ENCODE measurements at places on chromosomes 5 and 9.
A peak's percentile ranks its signal among the peaks of the same experiment; 100 is the strongest.

DNA sequence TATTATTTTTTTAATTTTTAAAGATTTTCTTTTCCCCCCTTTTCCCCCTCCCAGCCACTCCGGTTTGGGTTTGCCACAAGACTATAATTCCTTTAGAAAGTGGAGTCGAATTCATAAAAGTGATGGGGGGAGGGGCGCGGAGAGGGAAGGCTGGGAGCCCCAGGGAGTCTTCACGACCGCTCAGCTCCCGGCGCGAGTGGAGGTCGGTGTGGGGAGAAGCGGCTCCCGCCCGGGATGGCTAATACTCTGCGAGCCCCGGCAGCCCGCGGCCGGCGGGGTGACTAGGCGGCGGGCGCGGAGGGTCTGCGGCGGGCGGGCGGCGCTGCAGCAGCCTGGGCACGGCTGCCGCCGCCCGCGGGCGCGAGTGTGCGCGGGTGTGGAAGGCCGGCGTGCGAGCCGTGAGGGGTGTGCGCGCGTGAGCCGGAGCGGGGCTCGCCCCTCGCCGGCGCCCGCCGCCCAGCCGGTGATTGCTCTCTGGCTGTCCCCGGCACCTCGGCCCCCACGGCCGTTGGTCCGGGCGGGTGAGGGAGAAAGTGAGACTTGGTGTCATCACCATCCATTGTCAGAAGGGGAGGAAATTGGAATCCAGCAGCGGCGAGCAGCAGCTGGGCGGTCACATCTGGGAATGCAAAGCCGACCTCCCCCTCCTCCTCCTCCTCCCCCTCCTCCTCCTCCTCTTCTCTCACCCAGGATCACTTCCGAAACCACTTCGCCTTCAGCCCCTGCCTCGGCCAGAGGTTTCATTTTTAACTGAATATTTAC, at the start of gene PARP8:
TSS of gene PARP8 (plus strand) at position 377 of the 762 bp plus-strand sequence. CDS start 459 bp downstream, outside the sequence.
- DNase-seq, result peak; percentile 63

DNA sequence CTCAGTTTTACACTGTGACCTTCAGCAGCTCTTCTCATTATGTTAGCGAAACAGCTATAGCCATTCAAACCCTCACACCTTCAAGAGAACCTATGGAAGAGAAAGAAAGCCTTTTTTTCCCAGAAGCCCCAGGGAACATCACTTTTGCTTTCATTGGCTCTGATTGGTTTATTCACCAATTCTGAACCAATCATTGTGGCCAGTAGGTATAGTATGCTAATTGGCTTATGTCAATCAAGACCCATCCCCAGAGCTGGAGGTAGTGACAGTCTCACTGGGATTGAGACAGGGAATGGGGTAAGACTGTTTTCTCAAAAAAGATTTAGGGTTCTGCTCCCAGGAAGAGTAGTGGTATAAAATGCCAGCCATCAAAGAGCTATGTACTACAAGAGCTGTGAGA, 74.1 kb upstream of the FSD1L start:
- DNase-seq, result no peak

GRCh38 chr9:18393340-18394130, 80.4 kb upstream of the ADAMTSL1 start:
- peak; percentile 95 for DNase-seq

- DNase-seq, result no peak
Observed at GRCh38 chr5:13994621-13995253, 50.2 kb upstream of the DNAH5 start.

GRCh38 chr9:132351404-132352045, 3.3 kb downstream of the SETX start:
- DNase-seq, result no peak

DNA sequence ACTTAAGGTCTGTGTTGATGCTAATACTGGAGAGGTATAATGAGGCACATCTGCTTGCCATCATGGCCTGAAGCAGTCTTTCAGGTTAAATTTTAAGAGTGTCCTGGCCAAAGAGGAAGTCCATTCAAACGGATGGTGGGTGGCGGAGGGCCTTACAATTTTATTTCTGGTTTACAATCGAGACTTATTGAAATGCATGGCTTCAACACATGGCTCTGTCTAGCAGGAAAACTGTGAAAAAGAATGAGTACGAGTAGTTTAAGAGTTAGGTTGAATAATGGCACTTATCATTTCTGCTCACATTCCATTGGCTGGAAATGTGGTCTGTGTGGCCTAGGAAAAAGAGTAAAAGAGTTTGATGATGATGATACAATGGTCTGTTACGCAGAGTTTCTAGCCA, 42.1 kb downstream of the LRRC70 start:
- no peak for DNase-seq

- peak; percentile 80 for DNase-seq
Observed at GRCh38 chr5:149227168-149227826, 44.4 kb upstream of the AFAP1L1 start.

DNA sequence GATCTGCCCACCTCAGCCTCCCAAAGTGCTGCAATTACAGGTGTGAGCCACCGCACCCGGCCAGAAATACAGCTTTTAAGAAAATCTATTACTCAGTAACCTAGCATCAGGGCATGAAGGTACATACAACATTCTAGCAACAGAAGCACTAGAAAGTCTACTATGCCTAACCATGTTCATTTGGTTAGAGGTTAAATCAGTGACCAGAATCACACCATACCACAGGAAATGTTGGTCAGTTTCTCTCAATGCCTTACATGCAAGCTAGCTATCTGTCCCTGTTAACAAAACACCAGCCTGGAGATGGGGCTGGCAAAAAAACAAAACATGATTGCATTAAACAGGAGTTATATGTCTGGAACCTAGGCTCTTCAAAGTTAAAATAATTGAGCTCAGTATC, 104.1 kb downstream of the STRBP start:
- DNase-seq, result no peak

GRCh38 chr5:107499237-107499636, 171.5 kb downstream of the EFNA5 start:
- no peak for DNase-seq

DNA sequence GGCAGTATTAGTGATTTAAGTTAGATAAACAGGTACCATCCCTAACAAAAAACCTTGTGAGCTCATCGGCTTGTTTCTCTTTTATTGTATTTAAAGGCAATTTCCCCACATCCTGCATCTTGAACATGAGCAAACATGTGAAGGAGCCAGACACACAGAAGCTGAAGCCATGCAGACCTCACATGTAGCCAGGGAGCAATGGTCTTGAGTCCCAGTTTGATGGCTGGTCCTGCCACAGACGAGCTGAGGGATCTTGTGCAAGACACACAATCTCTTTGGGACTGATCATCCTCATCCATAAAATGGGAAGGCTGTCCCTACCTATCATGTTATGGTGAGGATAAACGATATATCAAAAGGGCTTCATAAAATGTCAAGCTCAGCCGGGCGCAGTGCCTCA, 29.6 kb upstream of the XPA start:
- no peak for DNase-seq

DNA sequence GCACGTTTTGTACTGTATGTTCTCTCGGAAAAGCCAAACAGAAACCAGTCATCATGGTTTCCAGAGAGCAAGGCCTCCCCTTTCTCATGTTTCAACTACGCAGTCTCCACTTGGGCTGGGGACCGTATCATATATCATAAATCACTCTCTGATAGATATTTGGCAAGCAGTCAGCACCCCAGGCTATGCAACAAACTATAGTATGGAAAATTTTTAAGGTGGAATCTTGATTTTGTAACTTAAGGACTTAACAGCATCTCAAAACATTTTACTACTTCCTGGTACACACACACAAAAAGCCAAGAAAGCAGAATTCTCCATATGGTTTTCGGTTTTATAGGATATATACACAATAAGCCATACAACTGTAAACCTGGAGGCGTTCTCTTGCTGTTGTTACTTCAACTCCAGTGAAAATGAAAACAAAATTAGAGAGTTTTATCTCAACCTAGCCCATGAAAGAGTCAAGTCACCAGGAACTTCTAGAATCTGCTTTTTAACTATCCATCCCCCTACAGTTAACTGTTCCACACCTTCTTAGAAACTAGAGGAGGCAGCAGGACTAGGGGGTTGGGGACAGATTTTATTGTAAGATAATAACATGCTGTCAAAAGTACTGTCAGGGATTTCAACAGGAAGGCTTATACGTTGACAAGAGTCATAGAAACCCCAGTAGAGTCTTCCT, 283.4 kb downstream of the NFIB start:
- peak; percentile 65 for DNase-seq

GRCh38 chr9:3742586-3742985, 216.8 kb upstream of the RFX3 start:
- no peak for DNase-seq

- DNase-seq, result no peak
Observed at GRCh38 chr5:178202541-178202940, 1.8 kb upstream of the HNRNPAB start.

DNA sequence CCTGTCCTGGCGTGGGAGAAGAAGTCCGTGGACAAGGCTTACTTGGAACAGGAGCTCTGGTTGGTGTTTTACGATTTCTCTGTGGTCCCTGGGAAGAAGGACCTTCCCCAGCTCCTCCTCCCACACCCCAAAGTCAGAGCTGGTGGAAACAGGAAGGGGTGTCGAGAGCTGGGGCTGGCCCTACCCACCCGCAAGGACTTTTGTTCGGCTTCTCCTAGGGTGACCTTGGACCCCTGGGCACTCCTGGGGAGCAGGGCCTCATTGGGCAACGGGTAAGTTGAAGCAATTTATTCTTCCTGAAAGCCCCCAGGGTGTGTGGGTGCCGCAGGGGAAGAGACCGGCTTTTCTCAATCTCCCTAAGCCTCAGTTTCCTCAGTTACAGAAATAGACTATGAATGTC, 53.9 kb upstream of the ORM1 start:
- DNase-seq, result no peak

GRCh38 chr9:81669866-81670265, 19.5 kb downstream of the TLE1 start:
- DNase-seq, result no peak

GRCh38 chr9:31799953-31800609, 584.4 kb upstream of the ACO1 start:
- DNase-seq, result peak; percentile 61

DNA sequence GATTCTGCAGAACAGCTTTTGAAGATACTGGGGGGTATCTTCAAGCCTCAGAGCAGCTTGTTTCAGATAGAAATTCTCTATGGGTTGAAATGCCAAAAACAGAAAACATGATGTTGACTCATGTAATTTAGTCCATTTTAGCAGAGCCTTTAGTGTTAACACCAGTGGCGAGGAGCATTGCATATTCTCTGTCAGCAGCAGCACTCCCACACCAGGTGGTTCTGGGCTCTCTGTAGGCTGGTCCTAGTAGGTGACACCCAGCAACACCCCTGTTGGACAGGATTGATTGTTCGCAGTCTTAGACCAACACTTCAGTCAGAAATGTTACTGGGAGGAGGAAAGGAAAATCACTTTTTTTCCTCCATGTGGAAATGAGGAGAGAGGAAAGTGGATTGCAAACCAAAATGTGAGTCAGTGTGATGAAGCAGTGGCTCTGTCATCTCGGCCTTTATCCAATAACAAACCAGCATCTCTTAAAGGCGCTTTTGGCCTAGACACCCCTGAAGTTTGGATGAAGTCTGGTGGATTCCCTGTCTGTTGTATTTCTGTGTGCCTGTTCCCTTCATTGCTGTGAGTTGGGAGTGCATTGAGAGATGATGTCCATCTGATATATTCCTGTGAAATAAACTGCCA, 16.8 kb downstream of the SLC46A2 start:
- DNase-seq, result no peak

DNA sequence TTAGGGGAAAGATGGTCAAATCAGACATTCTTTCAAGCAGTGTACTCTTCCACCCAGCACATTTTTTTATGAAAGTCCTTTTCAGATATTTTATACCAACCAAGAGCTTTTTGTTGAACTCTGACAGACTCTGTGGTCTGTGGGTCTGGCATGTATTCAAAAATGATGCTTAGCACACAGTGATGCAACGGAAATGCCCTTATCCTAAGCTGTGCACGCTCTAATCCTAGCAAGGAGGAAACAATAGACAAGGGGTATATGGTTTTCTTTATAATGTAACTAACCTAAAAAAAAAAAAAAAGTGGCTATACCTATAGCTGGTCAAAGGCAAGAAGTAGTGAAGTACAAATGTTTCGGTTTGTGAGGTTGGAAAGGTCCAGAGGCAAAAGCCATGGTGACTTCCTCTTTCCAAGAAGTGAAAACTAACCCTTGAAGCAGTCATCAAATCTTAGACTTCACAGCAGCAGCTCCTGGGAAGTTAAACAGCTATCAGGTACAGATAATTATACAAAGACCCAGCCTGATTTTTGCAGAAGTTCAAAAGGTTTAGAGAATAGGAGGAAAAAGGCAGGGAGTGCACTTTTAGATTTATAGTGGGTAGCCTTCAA, 82.5 kb downstream of the SEMA6A start:
- DNase-seq, result peak; percentile 91

- DNase-seq, result no peak
Observed at GRCh38 chr9:120587328-120587727, 7.4 kb upstream of the CDK5RAP2 start.

DNA sequence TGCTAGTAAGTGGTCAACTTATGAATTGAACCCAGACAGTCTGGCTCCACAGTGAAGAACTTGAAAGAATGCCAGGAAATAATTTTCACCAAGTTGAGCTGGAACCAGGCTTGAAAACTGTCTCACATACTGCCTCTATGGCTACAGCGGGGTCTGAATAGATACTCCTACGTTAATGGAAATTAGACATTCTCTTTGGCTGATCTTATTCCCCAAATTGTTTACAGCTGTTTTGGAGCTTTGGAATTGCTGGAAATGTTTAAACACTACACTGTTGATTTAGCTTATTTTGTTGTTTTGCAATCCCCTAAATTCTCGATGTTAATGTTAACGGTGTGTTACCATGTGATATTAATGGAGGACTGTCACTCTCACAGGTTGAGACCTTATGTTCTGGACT, 146.4 kb downstream of the FBXL7 start:
- no peak for DNase-seq

GRCh38 chr5:97009212-97009898, 73.5 kb downstream of the LNPEP start:
- no peak for DNase-seq

- no peak for DNase-seq
Observed at GRCh38 chr9:69456201-69456600, 131.2 kb downstream of the ENTREP1 start.

DNA sequence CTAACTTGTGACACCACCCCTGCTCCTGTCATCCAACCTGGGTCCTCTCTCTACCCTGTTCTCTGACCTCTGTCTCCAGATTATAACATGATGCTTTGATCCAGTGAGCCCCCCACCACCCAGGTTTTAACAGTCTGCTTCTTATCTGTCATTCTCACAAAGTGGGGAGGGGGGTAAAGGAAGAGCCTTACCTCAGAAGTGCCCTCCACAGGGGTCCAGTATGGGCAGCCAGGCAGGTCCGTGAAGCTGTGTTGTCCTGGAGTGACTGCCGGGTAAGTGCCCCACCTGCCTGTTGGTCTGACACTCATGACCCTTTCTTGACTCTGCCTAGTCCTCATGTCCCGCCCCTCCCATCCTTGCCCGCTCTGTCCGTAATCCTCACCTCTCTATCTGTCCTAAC, 3.4 kb downstream of the IL11RA start:
- DNase-seq, result no peak

- no peak for DNase-seq
Observed at GRCh38 chr9:131111186-131111853, 14.1 kb upstream of the NUP214 start.

GRCh38 chr5:167993771-167994170, 297.7 kb upstream of the WWC1 start:
- DNase-seq, result no peak

GRCh38 chr5:82673057-82673809, 395.1 kb upstream of the RPS23 start:
- DNase-seq, result no peak

GRCh38 chr5:1726956-1727355, 72.7 kb downstream of the MRPL36 start:
- no peak for DNase-seq

GRCh38 chr5:157730900-157731271, 334 bp upstream of the THG1L start:
- no peak for DNase-seq
